Epithelial cell of alveolus of lung (primary cell): ENCODE measurements at places on chromosomes 6 and 20. TPM values are rescaled to one million over a fixed set of nuclear protein-coding genes. Genes with fewer than 3 reads are reported as not detected.

MRPS18B gene
- 66.7 and 68.2 TPM in 2 replicates for total RNA-seq

GNRH2 gene
- total RNA-seq = not detected in 2 replicates

PRR18 gene
- total RNA-seq = 0.13 TPM in 1 of 2 replicates, not detected in the other

ADGRB3 gene
- 0.26 and 0.48 TPM in 2 replicates for total RNA-seq

PKIB gene
- 1.9 and 2.6 TPM in 2 replicates for total RNA-seq

LTB gene
- 0.91 TPM in 1 of 2 replicates, not detected in the other for total RNA-seq

SLC17A3 gene
- not detected in 2 replicates for total RNA-seq

SFTA2 gene
- total RNA-seq = not detected in 2 replicates

FHL5 gene
- 0.52 TPM in 1 of 2 replicates, not detected in the other for total RNA-seq

NR2E1 gene
- total RNA-seq = not detected in 2 replicates

PRL gene
- total RNA-seq = not detected in 2 replicates

CDH4 gene
- total RNA-seq = 7.4 and 21.2 TPM in 2 replicates

RAET1L gene
- not detected in 2 replicates for total RNA-seq

KHDRBS2 gene
- total RNA-seq = not detected in 2 replicates

RBL1 gene
- 5.8 and 6.7 TPM in 2 replicates for total RNA-seq

BIRC7 gene
- total RNA-seq = not detected in 2 replicates

BPI gene
- 0.13 and 3.2 TPM in 2 replicates for total RNA-seq

CDSN gene
- total RNA-seq = 0.13 TPM in 1 of 2 replicates, not detected in the other

PNRC1 gene
- total RNA-seq = 60.4 and 184 TPM in 2 replicates

HRH3 gene
- total RNA-seq = not detected in 2 replicates

RBM24 gene
- total RNA-seq = 5.6 and 6.1 TPM in 2 replicates

HLA-DRB5 gene
- total RNA-seq = not detected in 2 replicates

PIGU gene
- 13.0 and 15.5 TPM in 2 replicates for total RNA-seq

RFX6 gene
- total RNA-seq = not detected in 2 replicates

LAMA4 gene
- total RNA-seq = 88.0 and 124 TPM in 2 replicates

HLA-DMB gene
- total RNA-seq = 4.6 TPM in 1 of 2 replicates, not detected in the other

EPPIN gene
- total RNA-seq = not detected in 2 replicates

C2 gene
- total RNA-seq = 0.65 and 4.8 TPM in 2 replicates

DNAH8 gene
- total RNA-seq = not detected in 2 replicates

MYCT1 gene
- 0.48 and 1.4 TPM in 2 replicates for total RNA-seq

UBE2V1 gene
- 59.2 and 73.6 TPM in 2 replicates for total RNA-seq

MYB gene
- 2.5 TPM in 1 of 2 replicates, not detected in the other for total RNA-seq

GLP1R gene
- not detected in 2 replicates for total RNA-seq

TSBP1 gene
- not detected in 2 replicates for total RNA-seq

PCIF1 gene
- total RNA-seq = 19.0 and 20.2 TPM in 2 replicates

BHLHE23 gene
- total RNA-seq = not detected in 2 replicates

THBS2 gene
- total RNA-seq = 94.1 and 441 TPM in 2 replicates

OPRL1 gene
- 1.2 and 1.4 TPM in 2 replicates for total RNA-seq
